ENCODE measurements at places on chromosomes 1 and 21. TPM values are rescaled to one million over a fixed set of nuclear protein-coding genes. Genes with fewer than 3 reads are reported as not detected.

OR10K2 gene
- total RNA-seq: not detected

DNA sequence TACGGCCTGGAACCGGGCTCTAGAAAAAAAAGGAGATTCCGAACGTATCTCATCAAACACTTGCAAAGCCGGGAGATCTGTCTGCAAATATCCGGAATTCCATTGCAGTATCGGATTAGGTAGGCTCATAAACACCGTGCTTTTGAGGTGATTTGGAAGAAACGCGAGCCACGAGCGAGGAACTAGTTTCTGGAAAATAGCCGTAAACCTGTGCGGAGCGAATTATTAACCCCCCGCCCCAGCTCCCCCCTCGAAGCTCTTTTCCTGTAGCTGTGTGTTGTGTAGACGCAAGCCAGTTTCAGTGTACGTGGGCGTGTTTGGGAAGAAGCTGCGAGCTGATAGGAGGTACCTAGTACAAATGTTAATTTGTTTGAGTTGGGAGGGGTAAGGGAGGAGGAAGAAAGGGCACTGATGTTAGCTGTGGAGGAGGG, 1.1 kb downstream of the RALGPS2 start:
- DNase-seq: peak; percentile 75

ADGRL4 gene
- total RNA-seq: 5.0 TPM

GRCh38 chr1:22654692-22655091, 1.7 kb downstream of the C1QB start:
- no peak for DNase-seq

GRCh38 chr1:107689159-107689558, 275.8 kb downstream of the VAV3 start:
- DNase-seq: no peak

- DNase-seq: no peak
Observed at GRCh38 chr1:235997049-235997448, 67.8 kb downstream of the NID1 start.

DNA sequence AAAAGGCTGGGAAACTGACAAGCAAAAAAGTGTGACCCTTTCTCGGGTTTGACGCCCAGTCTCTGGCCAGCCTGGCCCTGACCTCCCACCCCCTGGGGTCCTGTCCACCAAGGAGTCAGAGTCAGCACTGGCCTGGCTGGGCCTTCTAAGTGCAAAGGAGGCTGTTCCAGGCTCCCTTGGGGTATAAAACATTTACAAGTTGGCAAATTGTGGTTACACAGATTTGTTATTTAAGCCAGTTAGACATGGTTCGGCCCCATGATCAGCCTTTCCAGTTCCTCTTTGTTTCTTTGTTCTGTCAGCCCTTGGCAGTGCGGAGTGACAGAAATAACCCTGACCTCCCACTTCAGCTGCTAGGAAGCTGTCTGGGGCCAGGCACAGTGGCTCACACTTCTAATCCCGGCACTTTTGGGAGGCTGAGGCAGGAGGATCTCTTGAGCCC, 161.6 kb upstream of the RAB4A start:
- no peak for DNase-seq

DNA sequence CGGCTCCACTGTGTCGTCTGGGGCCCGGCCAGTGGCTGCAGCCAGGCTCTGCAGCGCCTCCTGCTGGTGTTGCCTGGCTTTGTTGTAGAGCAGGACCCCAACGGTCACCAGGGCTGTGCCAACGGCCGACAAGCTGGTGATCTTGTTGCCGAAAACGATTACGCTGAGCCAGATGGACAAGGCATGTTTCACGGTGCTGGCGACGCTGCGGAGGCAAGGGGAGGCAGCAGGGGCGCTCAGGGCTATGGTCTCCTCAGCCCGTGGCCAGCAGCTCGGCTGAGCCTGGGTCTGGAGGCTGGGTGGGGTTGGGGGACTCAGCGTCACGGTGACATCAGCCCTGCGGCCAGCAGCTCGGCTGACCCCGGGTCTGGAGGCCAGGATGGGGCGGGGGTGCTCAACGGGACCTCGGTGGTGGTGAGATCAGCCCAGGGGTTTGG, 7.0 kb upstream of the CDK11B start:
- no peak for DNase-seq

OLFML3 gene
- 12.0 TPM for total RNA-seq

- no peak for DNase-seq
Observed at GRCh38 chr1:42913426-42914091, 45.1 kb downstream of the SLC2A1 start.

GJA8 gene
- total RNA-seq: not detected

DNA sequence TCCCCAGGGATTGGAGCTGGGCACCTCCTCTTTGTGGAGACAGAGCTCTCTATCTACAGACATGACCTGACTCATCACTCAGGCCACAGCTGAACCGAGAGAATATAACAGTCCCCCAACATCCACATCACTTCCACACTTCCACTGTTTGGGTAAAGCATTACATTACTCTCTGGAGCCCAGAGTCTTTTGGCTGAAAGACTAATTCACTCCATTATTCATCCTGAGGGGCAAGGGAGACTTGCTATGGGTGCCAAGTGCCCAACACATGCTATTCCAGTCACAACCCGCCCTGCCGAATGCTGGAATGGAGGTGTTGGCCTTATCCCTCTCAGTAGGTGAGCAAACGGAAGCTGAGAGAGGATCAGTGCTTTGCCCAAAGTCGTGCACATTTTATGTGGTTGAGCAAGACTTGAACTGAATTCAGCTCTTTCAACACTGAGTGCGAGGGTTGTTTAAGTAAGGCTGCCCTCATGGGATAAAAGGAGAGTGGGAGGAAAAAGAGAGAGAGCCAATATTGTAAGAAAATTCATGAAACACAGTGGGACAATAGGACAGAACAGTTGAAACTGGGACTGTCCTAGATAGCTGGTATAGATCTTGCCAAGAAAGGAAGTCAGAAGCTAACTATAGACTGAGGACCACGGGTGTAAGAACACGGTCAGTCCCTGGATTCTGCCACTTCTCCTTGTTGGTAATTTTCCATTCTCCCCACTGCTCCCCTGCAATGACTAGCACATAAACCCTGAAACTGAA, 13.5 kb upstream of the CHI3L1 start:
- no peak for DNase-seq

DNA sequence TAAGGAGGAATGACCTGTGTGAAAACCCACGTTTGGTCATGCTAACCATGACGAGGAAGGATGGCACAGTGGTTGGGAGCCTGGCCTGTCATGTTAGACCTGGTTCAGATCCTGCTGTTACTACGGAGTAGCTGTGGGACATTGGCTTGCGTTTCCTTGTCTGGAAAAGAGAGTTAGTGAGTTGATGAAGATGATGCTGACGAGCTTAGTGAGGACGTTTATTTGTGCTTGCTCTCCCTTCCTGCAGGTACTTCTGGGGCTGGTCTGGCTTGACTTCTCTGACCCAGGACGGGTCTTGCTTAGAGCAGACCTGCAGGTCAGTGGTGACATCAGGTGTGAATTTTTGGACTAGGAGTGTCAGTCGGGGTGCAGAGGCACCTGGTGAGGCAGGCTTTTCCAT, 14.7 kb downstream of the GALNT2 start:
- DNase-seq: no peak

GRCh38 chr1:228090613-228091081, 8.1 kb downstream of the ARF1 start:
- DNase-seq: peak; percentile 43

DNA sequence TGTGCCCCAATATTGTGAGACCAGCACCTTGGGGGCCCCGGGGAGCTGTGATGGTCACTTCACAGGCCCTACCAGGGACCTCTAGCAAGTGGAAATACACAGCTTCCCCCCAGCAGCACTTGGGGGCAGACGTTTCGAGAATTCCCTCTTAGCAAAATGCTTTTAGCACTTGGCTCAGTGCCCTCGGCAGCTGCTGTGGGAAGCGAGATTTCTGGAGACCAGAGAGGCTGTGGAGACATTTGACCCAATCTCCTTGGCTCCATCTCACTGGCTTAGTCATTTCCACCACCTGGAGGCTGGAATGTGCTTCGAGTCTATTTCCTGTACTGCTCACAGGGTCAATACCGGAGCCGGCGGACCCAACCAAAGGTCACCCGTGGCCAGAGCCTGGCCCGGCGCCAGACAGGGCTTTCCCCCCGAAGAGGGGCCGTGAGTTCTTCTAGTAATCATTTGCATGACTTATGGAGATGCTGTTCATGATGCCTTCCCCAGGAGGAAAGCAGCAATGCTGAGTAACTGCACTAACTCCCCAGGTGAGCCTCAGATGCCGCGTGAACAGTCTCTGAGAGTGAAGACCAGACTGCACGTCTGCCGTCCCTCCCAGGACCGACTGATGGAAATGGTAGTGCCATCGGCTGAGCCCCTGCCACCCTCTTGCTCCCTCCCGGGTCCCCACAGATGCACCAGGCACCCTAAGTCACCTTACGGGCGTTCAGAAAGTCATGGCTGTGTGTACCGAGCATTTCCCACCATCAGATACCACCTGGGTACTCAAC, 4.4 kb upstream of the C2CD2 start:
- DNase-seq: peak; percentile 71

GRCh38 chr1:241610056-241610815, 29.9 kb downstream of the CHML start:
- no peak for DNase-seq

DNA sequence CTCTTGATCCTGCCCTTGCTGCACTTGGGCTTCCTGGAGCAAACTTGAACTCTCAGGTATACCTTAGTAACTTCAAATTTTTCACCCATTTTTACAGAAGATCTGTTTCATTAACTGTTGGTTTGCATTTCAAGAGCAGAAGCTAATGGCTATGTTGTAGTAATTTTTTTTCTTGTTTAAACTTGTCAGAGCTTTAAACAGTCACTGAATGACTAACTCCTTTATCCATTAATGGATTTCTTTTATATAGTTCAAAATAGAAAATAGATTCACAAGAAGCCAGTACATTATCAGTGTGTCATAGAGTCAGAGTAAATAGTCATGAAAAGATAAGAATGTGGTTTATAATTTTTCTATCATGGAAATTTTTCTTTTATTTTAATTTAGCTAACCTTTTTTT, 13.6 kb downstream of the SRSF11 start:
- no peak for DNase-seq

DNA sequence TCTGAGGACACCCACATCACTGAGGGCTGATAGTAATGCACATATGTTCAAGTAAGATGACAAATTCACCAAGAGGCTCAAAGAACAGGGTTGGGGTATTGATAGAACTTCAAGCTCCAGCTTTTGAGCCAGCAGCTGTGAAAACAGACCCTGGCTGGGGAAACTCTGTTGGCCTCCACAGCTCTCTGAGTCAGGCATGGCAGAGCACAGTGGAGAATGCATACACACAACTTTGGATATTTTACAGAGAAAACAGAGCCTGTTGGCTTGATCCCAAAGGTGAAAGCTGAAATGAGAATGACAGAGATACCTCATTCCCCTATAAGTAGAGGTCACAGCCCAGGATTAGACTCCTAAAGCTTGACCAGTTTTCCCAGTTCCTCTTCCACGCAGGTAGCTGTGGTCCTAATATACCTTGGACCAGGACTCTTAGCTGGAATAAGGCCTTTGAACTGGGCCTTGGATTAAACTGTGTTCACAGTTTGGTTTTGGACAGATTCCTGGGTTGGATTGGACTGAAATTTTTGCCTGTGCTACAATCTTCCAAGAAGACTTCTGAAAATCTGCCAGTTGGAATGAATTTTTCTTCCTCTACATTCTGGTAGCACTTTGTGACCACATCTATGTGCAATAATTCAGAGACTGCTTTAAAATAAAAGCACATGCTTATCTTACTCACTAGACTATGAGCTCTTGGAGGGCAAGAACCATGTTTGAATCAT, 101.6 kb upstream of the HMGB4 start:
- DNase-seq: no peak

GRCh38 chr1:176811511-176812288, 348.7 kb downstream of the PAPPA2 start:
- DNase-seq: no peak

KAZN gene
- 14.9 TPM for total RNA-seq

AIM2 gene
- total RNA-seq: 1.5 TPM

- DNase-seq: no peak
Observed at GRCh38 chr1:31483012-31483946, 70.3 kb downstream of the SERINC2 start.

- no peak for DNase-seq
Observed at GRCh38 chr1:154838988-154839387, 31.1 kb downstream of the KCNN3 start.

DNA sequence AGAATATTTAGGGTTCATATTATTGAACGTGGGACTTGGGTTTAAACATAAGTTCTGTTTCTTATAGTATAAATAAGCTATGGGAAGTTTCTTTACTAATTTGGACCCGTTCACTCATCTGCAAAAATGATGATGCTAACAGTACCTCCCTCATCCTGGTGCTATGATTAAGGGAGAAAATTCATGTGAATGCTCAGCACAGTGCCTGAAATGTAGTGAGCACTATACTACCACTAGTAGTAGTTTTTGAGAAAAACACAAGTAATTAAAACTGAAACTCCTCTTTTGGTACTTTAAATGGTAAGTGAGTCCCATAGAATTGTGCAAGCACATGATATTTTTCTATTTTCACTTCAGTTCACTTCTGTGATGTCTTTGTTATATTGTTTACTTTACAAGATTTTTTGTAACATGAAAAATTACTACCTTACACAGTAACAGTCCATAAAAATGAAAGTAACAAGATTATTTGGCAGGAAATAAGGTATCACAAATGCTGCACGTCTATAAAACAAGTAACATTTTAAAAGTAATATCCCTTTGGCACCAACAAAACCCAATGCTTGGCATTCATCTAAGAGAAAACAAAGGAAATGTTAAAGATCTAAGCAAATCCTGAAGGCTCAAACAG, 11.3 kb upstream of the PTPRC start:
- DNase-seq: no peak

RIPPLY3 gene
- total RNA-seq: 3.3 TPM

GRCh38 chr1:27445177-27445936, 44.6 kb downstream of the WASF2 start:
- no peak for DNase-seq

- DNase-seq: no peak
Observed at GRCh38 chr21:35811191-35811806, 249.0 kb downstream of the SETD4 start.

DNA sequence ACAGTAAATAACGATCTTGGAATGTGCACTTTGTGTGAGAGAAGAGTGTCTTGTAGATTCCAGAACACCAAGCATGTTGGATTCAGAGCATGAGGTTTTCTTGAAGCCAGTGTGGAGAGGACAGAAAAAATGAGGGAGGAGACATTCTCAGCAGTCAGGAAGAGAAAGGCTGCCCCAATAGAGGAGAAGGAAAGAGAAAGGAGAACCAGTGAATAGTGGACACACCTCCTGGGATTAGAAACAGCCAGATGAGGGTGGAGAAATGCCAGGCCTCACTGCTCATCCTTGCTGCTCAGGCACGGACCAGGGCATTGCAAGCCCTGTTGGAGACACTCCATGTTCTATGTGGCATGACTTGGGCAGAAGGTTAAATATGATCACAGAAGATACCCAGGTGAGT, 69.0 kb upstream of the KAZN start:
- DNase-seq: no peak

CSMD2 gene
- total RNA-seq: under 0.01 TPM

GRCh38 chr1:201584471-201585092, 45.7 kb downstream of the NAV1 start:
- DNase-seq: no peak

CLDN14 gene
- total RNA-seq: not detected

FCER1G gene
- total RNA-seq: 33.8 TPM

- peak; percentile 39 for DNase-seq
Observed at GRCh38 chr1:19310061-19310460, 1.9 kb downstream of the AKR7A2 start.
